Parietal lobe (tissue), 2 donors: ENCODE measurements at places on chromosomes 7 and 10. TPM values are rescaled to one million over a fixed set of nuclear protein-coding genes. Genes with fewer than 3 reads are reported as not detected.

The TMEM270 gene
- total RNA-seq, result not detected

The ZP3 gene
- total RNA-seq, result 0.94 TPM

The SPDYE2B gene
- not detected for total RNA-seq

The GPR37 gene
- total RNA-seq, result 18.5 TPM
